ENCODE measurements at places on chromosomes 6 and 20. TPM values are rescaled to one million over a fixed set of nuclear protein-coding genes. Genes with fewer than 3 reads are reported as not detected.

- no peak for DNase-seq
Measured at GRCh38 chr20:58807801-58808200, 42.9 kb downstream of the GNAS-AS1 start.

Gene POPDC3
- total RNA-seq = 1.9 TPM

Gene TMEM74B
- 6.1 TPM for total RNA-seq

Gene PDE10A
- 6.0 TPM for total RNA-seq

GRCh38 chr6:136701045-136701444, 91.2 kb downstream of the MAP3K5 start:
- DNase-seq = no peak

Gene BTNL2
- total RNA-seq = not detected

- DNase-seq = no peak
Measured at GRCh38 chr20:21019814-21020658, 86.1 kb downstream of the LINC00237 start.

DNA sequence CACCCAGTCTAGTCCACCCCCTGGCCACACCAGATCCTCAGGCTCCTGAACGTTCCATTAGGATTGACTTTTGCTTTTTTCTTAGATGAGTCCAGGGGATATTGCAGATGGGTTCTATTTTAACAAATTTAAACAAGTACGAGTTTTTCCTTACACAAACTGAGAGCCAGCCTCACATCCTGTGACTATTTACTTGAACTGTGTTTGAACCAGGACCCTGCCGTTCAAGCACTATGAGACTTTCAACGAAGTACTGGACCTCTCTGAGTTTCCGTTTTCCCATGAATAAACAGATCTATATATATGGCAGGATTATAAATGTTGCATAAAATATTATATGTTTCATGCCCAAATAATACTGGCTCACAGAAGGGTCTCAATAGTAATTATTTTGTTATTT, 1.4 kb upstream of the METTL24 start:
- no peak for DNase-seq

Gene ERVFRD-1
- 0.55 TPM for total RNA-seq

Gene KIAA0408
- 55.0 TPM for total RNA-seq

DNA sequence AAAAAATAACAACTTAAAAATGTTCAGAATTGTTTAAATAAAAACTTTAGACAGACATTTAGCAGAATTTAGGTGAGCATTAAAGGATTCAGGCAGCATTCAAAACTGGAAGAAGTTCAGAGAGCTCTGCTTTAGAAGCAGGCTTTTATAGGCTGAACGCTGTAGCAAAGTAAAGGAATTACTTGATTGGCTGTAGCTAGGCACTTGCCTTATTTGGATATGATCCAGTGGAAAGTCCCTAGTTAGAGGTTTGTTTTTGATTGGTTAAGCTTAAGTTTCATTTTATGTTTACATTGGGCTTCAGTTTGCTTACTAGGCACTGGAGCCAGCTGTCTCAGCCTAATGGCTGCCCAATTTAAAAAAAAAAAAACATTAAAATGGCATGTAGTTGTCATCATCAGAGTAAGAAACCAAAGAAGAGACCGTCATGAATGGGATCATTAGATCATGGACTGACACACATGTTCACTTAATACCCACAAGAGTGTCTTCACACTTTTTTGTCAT, 65.1 kb downstream of the CBFA2T2 start:
- no peak for DNase-seq

Gene BFSP1
- total RNA-seq = 2.7 TPM
